ENCODE measurements at places on chromosomes 12 and 14.

GRCh38 chr12:67802731-67803130 is 154.2 kb downstream of the DYRK2 start:
- DNase-seq, result no peak

DNA sequence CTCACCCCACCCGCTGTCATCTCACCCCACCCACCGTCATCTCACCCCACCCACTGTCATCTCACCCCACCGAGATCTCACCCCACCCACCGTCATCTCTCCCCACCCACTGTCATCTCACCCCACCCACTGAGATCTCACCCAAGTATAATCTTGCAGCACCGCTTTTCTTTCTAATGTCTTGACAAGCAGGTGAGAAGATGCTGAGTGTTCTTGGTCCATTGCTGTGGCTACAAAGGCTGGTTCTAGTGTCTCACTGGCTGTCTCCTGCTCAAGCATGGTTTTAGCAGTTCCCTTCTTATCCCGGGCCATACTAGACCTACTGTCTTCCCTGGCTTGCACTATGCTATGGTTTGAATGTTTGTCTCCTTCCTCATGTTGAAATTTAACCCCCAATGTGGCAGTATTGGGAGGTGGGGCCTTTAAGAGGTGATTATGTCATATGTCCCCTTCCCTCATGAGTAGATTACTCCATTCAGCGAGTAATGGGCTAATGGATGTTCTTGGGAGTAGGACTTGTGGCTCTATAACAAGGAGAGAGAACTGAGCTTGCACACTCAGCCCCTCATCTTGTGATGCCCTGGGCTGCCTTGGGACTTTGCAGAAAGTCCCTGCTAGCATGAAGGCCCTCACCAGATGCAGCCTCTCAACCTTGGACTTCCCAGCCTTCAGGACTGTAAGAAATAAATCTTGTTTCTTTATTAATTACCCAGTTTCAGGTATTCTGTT is 47.7 kb upstream of the PPP2R5C start:
- DNase-seq, result no peak

DNA sequence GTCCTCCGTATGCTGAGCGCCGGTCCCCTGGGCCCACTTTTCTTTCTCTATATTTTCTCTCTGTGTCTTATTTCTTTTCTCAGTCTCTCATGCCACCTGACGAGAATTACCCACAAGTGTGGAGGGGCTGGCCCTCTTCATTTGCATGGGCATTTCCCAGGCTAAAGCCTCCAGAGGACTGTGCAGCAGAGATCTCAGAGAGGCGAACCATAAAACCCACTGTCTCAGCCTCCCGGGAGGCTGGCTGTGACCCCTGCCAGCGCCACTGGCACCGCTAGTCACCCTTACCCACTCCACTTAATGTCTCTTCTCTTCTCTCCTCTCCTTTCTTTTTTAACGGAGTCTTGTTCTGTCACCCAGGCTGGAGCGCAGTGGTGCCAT is 7.1 kb upstream of the SERPINA9 start:
- DNase-seq, result no peak

DNA sequence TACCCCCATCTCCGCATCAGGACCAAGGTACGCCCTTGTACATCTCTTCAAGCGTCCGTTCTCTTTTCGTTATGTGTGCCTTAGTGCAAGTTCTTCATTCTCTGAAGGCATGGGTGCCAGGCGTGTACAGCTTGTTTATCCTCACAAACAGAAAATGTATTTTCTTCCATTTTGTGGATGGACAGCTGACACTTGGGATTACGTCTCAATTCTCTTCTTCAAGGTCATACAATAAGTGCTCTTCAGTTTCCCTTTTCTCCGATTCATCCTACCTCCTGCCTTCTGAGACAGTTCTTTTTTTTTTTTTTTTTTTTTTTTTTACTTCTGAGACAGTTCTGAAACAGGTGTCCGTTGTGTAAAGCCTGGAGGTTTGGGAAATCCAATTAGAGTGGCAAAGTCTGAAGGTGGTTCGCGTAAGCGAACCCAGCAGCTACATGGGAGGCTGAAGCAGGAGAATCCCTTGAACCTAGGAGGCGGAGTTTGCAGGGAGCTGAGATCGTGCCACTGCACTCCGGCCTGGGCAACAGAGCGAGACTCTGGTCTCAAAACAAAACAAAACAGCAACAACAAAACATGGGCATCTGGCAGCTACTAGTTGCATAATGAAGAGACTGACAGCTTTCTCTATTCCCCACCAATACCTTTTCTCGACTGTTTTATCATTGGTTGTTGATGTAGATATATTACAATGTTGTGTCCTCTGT is 734 bp downstream of the COX6A1 start:
- DNase-seq, result no peak

Data from NCI-H146 (cell line).